ENCODE measurements at places on chromosomes 13 and 19.
A peak's percentile ranks its signal among the peaks of the same experiment; 100 is the strongest.

- DNase-seq = no peak
Measured at GRCh38 chr19:55036058-55036457, 2.0 kb downstream of the GP6 start.

DNA sequence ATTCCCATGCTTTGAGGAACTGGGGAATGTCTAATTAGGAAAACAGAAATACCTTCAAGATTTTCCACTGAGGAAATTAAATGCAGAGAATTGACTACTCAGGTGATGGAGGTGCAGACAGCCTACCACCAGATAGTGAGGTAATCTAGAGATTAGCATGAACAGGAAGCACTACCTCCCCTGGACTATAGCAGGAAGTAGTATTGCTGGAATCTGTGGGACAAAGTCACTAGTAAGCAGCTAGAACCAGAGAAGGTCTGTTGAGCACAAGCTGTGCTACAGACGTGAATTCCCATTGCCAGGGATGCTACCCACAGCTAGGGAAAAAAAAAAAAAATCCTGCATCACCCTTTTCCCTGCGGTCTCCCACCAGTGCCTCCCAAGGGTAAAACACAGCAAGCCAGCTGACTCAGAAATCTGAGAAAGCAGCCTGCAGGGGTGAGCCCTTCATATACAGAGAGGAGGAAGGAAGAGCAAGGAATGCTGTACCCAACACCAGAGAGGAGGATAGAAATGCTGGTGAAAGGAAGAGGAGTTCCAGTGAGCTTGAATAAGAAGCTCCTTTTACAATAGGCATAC is 10.2 kb downstream of the ENOX1 start:
- no peak for DNase-seq

- no peak for DNase-seq
Measured at GRCh38 chr19:51573331-51573730, 2.2 kb downstream of the ZNF175 start.

- no peak for DNase-seq
Measured at GRCh38 chr19:15421136-15421695, 2.4 kb upstream of the AKAP8L start.

DNA sequence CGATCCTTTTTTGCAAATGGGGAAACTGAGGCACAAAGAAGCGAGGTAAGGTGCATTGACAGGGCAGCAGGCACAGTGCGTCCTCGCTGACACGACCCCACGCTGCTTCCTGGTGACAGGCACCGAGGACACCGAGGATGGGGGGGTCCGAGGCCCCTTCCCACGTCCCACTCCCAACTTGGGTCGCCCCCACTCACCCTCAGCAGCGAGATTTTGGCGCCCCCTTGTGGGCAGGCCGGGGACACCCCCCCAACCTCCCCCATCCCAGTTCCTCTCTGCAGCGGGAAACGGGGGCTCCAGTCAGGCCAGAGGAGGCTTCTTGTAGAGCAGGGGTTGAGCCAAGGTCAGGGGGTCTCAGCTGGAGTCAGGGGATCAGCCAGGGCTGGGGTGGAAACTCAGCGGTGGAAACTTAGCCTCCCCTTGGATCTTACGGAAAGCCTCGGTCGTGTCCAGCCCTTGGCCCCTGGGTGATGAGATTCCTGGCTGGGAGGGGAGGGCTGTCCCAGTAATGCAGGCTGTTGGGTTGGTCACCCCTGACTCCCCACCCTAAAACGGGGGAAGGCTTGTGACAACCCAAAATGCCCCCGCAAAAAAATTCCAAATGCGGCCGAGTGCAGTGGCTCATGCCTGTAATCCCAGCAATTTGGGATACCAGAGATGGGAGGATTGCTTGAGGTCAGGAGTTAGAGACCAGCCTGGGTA is 8.2 kb downstream of the SMIM24 start:
- peak; percentile 70 for DNase-seq

- DNase-seq = no peak
Measured at GRCh38 chr19:33299051-33299688, 3.2 kb downstream of the CEBPA start.

DNA sequence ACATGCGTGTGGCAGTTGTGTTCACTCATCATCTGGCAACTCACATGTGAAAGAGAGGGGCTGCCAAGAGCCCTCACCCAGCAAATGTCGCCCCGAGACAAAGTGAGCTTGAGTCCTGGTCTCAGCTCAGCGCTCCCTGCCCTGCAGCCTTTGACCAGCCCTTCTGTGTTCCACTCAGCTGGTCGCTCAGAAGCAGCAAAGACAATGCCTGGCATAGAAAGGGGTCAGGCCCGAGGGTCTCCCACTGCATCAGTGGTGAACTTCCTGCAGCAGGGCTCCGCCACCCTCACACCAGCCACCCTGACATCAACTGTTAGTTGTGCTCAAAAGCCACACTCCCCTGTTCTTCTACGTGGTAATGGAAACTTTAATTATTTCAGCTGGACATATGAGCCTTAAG is 68.0 kb downstream of the SLC7A1 start:
- DNase-seq = no peak

Measured in HAP-1 (cell line).